Inflammatory macrophage treated with lipopolysaccharide for 4 hours (primary cell): ENCODE measurements at places on chromosomes 16 and 17.

GRCh38 chr16:38941-39892 is 14.2 kb downstream of the POLR3K start:
- no peak for DNase-seq

GRCh38 chr17:42578282-42578869 is 847 bp upstream of the PSMC3IP start:
- peak; percentile 72 for DNase-seq

DNA sequence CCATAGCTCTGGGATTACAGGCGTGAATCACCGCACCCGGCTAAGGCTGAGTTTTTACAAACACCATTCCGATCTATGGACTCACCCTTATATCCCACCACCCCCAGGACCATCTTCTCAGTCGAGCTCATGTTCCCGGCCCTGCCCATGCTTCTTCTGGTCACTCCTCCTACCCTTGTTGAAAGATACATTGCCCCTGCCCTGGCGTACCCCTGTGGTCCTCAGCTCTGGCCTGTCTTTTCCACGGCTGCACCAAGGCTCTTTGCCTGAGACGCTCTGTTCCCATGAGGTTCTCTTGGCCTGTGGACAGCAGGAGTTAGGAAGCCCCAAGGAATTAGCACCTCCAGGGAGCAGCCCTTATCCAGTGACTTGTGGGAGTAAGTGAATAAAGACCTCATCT is 379.4 kb upstream of the TNRC6C start:
- DNase-seq: no peak

DNA sequence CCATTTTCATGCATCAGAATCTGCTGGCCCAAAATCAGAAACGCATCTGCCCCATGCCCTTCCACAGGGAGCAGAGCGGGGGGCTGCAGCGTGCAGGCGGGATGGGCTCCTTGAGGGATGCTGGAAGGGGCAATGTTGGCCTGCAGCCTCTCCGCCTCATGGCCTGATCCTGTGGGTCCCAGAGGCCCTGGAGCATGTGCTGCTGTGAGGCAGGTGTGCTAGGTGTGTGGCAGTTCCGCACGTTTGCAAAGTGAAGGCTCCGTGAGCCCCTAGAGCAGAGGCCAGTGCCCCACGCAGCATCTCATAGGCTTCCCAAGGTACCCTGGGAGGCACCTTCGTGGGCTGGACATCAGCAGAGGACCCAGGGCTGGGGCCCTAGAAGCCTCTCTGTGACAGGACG is 36.4 kb upstream of the CDH15 start:
- DNase-seq: no peak

DNA sequence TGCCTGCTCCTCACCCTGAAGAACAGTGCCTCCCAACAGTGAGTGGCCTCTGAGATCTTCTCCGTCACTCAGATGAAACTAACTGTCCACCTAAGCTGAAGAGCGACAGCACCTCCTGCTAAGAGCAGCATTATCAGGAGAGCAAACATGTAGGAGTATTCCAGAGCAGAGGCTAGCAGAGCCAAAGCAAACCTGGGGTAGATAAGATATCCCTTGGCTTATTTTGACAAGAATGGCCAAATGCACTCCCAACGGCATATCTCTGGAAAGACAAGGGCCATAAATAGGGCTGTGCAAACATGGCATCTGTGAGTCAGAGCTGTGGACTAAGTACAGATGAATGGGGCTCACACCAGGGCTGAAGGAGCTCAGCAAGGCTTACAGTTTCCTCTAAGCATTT is 96.3 kb downstream of the NDEL1 start:
- DNase-seq: no peak

DNA sequence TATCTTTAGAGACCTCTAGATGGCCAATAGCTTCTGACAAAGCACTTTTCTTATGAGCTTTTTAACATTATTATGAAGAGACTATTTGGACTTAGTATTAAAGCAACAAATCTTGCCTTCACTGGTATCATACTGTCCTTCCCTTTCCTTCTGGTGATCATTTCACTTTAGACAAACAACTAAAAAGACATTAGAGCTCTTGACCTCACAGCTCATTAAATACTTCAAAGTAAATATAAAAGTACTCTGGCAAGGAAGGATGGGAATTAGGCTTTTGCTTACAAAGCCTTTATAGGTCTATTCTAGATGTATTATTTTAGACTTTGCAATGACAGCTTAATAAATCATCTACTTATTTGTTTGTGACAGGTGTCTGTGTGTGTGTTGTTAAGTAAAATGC is 11.1 kb downstream of the STXBP4 start:
- no peak for DNase-seq

DNA sequence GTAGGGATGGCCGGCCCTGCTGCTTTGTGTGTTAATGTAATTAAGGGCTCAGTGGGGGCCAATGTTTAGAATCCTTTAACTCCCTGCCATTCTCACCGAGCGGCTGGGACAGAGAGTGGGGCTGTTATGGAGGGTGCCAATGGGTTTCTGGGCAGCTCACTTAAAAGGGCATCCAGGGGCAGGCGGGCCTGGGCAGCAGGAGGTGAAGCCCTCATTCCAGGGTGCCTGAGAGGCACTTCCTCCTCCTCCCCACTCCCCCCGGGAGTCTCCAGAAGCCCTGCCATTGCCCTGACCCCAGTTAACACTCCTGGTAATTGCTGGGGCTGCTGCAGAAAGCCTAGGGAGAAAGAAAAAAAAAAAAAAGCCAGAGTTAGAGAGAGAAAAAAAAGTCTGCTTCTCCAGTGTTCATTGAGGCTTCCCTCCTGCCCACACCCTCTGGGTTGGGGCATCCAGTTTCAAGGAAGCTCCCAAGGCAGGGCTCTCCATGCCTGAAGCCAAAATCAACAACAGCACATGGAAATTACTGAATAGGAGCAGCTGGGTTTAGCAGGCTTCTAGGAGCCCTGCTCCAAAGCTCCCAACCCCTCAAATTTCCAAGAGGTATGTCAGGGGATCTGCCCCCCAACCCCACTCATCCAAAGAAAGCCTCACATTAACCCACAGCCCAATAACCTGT is 28.0 kb downstream of the CUEDC1 start:
- DNase-seq: no peak

GRCh38 chr16:59514651-59515050 is 780.5 kb upstream of the GOT2 start:
- DNase-seq: no peak

- DNase-seq: no peak
Measured at GRCh38 chr16:65418435-65418834, 296.6 kb upstream of the CDH11 start.

- no peak for DNase-seq
Measured at GRCh38 chr17:75937652-75938051, 3.2 kb downstream of the FBF1 start.

GRCh38 chr17:76385892-76386786 is 1.7 kb downstream of the SPHK1 start:
- DNase-seq: peak; percentile 86

DNA sequence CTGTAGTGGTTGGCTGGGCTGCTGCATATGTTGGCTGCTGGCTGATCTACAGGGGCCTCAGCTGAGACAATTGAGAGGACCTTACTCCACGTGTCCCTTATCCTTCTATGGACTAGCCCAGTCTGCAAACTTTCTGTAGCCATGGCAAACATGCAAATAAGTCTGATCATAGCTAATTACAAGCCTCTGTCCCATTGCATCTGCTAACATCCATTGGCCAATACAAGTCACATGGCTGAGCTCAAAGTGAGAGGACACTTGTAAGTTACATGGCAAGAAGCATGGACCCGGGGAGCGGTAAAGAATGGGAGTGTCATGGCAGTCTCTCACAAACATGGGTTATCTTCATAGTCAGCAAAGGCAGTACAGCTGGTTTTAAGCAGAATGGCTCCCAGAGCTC is 11.6 kb upstream of the IL4R start:
- no peak for DNase-seq

DNA sequence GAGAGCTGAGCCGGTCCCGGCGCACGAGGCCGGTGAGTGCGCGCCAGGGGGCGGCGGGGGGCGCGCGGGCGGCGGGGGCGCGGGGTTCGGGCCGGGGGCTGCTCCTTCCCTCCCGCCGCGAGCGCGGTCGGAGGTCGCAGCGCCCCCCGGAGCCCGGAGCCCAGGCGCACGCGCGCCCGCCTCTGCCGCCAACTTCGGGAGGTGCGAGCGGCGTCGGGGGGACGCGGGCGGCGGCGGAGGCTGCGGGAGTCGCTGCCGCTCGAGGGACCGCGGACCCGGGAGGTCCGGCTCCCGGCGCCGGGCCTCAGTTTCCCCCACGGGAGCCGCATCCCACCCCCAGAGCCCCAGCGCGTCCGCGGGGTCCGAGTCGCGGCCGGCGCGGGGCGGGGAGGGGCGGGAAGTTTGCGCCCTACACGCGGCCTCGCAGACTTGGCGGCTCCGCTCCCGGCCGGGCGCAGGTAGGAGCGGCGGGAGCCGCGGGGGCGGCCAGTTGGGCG is at the start of gene PRR35:
PRR35 (plus strand) TSS at position 191 of the 497 bp plus-strand sequence. CDS start 2,901 bp downstream, outside the sequence.
- DNase-seq: no peak

DNA sequence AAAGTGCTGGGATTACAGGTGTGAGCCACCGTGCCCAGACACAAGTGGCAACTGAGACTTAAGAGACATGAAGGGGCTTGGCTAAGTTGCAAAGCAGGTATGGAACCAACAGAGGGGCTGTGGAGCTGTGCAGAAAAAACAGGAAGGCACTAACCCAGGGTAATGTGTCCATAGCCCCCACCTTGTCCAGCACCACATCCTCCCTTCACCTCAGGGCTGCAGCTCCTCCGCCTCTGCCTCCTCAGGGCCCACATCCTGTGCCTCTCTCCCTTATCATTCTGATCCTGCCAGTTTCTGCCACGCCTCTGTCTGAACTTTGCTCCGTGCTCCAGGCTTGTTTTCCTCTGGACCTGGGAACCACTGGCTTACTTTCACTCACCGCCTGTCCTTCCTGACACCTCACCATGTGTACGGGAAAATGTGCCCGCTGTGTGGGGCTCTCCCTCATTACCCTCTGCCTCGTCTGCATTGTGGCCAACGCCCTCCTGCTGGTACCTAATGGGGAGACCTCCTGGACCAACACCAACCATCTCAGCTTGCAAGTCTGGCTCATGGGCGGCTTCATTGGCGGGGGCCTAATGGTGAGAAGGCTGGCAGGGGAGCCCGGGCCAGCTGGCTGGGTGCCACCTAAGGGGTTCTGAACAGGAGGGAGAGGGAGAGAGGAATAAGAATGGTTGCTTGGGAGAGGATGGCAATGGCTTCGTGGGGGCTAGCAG is at the start of gene TM4SF5:
TM4SF5 (plus strand) TSS at position 368 of the 716 bp plus-strand sequence; CDS start at position 405, 37 bp downstream.
- no peak for DNase-seq

GRCh38 chr16:77043076-77043475 is 147.9 kb upstream of the MON1B start:
- no peak for DNase-seq

- DNase-seq: no peak
Measured at GRCh38 chr16:14002416-14002990, 68.6 kb upstream of the MRTFB start.

DNA sequence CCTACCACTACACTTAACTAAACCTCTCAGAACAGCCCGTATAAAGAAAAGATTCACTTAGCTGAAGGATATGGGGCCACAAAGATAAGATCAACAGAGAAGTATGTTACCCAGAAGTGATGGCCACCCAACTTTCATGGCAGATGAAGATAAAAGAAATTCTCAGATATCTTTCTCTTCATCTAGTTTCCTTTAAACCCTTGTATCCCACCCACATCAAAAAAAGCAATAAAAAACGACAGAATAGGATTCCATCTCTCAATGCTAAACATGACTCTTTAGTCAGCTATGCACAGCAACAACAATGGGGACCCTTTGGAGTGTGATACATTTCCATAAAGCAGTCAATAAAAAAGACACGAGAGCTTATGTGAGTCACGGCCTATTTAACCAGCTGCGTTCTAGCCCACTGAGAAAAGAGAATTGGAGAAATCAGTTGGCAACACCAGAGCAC is 86.6 kb downstream of the SNX11 start:
- no peak for DNase-seq

DNA sequence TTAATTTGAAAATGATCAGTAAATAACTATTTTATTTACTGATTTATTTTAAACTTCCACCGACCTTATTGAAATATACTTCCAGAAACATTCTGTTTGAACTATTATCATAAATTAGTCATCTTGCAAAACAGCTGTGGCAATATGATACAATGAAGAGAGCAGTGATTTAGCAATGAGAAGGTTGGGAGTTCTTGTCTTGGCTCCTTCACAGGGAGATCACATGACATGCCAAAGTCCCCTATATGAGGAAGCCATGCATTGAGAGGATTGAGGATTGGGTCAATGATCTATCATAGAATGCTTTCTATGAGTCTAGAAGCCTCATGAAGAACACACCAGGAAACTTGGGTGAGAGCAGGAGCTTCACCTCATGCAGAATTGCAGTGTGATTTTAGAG is 222.7 kb downstream of the LGALS9B start:
- DNase-seq: peak; percentile 57

DNA sequence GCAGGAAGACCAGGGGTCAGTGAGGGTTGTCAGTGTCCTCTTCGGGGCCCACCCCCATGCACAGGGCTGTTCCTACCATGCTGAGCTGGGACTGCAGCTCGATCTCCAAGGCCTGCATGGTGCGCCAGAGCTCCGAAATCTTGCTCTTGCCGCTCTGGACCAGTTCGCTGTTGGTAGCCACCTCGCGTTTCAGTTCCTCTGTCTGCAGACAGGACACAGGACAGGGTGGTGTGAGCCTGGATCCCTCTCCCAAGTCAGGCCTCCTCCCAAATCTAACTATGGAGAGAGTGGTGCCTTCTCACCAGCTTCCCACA is 90.9 kb downstream of the GOSR1 start:
- DNase-seq: no peak

GRCh38 chr17:62825182-62825581 is 17.1 kb upstream of the MARCHF10 start:
- no peak for DNase-seq

DNA sequence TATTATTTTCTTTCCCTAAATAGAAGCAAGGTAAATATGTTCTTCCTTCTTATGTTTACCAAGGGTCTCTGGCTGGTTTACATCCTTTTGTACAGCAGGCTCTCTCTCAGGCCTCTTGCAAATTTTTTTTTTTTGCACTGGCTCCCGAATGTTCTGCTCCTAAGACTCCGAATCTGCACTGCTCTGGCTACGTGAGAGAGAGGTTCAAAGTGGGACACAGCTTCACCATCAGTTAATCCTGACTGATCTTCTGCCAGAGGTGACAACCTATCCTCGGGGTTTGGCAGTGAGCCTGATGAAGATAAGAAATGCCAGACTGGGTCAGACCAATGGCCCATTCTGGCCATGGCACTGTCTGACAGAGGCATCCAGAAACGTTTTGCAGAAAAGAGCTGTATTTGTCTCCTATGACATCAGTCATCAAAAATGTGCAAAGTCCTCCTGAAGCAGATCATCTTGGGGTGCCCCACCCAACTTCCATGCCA is 136.9 kb downstream of the GRIN2A start:
- no peak for DNase-seq

DNA sequence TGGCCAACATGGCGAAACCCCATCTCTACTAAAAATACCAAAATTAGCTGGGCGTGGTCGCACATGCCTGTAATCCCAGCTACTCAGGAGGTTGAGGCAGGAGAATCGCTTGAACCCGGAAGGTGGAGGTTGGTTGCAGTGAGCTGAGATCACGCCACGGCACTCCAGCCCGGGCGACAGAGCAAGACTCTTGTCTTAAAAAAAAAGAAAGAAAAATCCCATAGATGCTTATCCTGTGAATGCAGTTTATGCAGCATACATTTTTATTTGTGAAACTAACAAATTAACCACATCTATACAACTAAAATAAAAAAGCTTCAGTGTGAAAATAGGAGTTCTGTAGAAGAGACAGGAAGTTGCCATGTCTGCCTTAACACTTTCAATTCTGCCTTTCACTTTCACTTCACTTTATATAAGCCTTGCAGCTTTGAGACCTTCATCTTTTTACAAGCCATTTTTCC is 7.1 kb downstream of the IGSF6 start:
- peak; percentile 88 for DNase-seq
